Cortex of kidney (tissue), 1 donor: ENCODE measurements at places on chromosomes 13 and 19.

- DNase-seq: no peak
These were observed 330.8 kb downstream of the DLEU7 start for GRCh38 chr13:50512474-50513299.

DNA sequence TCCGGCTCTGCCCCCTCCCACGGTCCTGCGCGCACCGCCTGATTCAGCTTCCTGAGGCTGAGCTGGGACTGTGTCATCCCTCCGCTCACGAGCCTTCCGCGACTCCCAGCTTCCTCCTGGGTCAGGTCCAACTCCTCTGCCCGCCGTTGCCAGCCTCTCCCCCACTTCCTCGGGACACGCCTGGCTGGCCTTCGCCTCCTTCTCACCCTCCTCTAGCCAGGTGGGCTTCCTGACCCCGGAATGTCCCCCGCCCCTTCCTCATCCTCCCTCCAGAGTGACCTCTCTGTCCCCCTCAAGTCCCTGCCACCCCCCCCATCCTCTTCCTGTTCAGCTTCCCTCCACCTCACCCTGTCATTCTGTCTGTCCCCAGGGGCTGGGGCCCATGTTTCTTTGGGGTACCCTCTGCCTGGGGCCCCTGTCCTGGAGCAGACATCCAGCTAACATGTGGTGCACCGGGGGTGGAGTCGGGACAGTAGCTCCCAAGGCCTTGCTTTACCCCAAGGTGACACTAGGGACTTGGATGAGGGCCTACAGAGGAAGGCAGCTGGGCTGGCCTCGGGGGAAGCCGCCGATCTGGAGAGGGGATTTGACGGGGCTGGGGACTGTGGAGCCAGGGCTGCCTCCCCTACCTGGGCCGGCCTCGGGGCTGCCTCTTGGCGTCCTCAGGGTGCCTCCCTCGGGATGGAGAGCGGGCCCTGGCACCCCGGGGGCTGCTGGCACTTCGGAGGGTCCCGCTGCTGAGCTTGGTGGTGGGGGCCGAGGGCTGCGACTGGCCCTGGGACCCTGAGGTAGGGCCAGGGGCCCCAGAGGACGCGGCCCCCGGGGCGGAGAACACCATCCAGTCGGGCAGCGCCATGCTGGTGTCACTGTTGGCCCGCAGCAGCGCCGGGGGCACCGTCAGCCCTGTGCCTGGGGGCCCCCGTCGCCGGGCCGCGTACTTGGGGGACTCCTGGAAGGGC lies 16.5 kb downstream of the SHANK1 start:
- DNase-seq: no peak

- DNase-seq: no peak
These were observed 41.2 kb upstream of the KLF2 start for GRCh38 chr19:16283210-16284061.

DNA sequence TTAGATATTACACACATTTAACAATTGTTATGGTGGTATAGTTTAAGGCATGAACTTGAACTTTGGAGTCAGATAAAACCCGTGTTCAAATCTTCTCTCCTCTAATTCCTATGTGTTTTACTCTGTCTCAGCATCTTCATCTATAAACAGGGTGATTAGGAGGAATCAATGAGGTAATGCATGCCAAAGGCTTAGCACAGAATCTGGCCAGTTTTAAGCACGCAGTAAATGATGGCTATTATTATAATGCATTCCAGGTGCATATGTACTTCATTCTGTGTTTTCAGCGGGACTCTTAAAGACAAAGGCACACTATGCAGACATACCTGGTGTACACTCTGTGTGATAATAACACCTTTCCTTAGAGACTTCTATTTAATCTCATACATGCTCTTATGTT lies 88.0 kb upstream of the FRY start:
- no peak for DNase-seq

GRCh38 chr19:14495672-14496028 lies 277 bp downstream of the GIPC1 start:
- no peak for DNase-seq

DNA sequence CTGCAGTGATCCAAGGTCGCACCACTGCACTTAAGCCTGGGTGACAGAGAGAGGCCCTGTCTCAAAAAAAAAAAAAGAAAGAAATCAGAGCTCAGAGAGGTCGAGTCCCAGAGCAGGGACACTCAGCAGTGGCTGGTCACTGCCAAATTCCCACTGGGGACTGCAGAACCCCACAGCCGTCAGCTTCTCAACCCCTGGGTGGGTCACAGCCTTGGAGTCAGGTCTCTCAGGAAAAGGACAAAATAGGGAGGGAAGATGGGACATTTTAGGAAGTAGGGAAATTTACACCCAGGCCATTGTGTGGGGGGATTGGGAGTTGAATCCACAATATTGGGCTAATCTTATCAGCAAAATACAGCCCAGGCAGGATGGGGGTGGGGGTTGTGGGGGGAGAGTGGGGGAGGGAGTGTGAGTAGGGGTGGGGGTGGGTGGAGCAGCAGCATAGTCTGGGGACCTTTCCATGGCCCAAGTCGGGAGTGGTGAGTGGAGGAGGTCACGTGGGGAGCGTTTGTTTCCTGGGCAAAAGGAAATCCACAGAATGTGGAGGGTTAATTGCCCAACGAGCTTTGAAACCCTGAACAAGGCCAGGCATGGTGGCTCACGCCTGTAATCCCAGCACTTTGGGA lies 5.0 kb upstream of the CCDC194 start:
- no peak for DNase-seq

DNA sequence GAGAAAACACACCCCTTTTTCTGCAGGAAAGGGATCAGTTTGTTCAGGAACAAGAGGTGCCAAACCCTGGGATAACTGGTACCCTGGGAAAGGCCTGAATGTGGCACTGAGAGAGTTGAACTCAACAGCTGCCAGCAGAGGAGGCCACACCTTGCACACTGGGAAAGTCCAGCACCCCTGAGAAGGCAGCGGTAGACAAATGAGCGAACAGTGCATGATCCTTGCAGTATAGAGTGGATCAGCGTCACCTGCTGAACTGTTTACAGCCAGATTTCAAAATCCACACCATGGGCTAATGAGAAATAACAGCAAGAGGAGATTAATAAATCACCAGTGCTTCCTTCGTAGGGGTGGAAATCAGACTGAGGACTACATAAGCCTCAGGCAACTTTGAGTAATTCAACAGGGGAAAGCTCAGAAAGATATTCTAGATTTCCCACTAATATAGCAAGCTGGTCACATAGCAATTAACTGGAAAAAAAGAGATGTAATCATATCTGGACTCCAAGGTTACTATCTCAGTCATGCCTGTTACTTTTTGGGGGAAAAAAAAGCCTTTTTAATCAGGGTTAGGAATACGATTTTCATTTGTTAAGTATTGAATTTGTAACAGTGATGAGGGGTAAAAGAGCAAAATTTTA lies 52.0 kb downstream of the DCT start:
- DNase-seq: no peak

- DNase-seq: no peak
These were observed 7.6 kb upstream of the TSPAN16 start for GRCh38 chr19:11288349-11288748.

DNA sequence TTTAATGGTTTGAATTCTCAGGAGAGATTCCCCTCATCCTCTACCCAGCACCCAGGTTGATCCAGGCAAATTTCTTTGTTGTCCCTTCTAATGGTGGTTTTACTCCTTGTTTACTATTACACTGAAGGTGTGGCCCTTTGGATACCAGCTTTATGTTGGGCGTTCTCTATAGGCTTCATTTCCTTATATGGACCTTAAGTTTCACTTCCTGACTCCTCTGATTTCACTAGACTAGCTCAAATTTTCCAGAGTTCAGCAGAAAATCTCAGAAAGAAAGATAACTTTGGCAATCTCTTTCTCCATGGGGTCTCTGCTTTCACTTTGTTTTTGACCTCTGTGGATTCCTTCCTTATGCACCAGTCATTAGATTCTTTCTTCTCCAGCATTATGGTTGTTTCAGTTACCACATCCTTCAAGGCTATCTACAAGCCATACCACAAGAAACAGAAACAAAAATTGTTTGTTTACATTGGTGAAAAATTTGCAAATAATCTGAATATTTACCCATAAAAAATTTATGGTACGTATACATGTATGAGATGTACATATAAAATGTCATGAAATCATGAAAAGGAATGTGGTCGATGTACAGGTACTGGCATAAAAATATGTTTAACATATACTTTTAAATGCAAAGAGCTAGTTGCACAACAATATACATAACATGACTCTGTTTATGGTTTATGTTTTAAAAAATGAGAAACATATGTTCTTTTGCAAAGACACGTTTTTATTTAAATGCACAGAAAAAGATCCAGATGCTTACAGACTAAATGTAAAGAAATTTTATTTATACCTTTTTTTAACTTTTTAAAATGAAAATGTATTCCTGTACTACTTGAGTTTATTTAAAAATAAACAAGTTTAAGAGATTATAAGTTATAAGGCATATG lies 212.6 kb downstream of the LACC1 start:
- no peak for DNase-seq

DNA sequence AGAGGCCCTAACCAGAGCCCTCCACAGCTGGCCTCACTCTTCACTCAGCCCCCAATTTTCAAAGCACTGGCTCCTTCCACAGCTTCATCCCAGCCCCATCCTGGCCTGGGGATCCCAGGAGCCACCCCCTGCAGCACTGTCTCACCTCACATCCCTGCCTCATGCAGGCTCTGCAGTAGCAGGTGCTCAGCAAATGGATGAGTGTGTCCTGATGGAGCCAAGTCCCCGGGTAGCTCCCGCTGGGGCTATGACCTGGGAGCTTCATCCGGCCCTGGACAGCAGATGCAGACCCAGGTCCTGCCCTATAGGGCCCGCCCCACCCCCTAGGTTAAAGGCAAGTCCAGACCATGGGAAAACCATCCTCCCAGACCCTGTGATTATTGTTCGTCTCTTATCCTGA lies 143.2 kb upstream of the ZNF507 start:
- DNase-seq: no peak

- no peak for DNase-seq
These were observed 749 bp downstream of the GDF15 start for GRCh38 chr19:18386543-18387271.

DNA sequence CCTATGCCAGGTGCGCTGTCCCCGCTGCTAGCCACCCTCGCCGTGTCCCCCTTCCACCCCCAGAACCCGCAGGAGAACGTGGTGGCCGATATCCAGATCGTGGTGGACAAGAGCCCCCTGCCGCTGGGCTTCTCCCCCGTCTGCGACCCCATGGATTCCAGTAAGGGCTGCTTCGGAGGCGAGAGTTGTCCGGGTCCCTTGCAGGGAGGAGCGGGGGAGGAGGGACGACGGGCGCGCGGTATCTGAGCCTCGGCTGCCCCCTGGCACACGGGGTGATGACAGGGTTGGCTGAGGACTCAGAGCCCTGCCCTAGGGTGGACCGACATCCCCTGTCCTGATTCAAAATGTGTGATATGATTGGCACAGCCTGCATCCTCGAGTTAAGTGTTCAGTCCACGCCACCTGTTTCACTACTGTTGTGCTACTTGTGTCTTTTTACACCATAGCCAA lies 653 bp downstream of the MVB12A start:
- no peak for DNase-seq

GRCh38 chr19:5717215-5717935 lies 2.6 kb downstream of the LONP1 start:
- DNase-seq: no peak

- no peak for DNase-seq
These were observed 109.5 kb downstream of the TBC1D4 start for GRCh38 chr13:75372517-75372916.
